ENCODE measurements at places on chromosomes 11 and 22.

DNA sequence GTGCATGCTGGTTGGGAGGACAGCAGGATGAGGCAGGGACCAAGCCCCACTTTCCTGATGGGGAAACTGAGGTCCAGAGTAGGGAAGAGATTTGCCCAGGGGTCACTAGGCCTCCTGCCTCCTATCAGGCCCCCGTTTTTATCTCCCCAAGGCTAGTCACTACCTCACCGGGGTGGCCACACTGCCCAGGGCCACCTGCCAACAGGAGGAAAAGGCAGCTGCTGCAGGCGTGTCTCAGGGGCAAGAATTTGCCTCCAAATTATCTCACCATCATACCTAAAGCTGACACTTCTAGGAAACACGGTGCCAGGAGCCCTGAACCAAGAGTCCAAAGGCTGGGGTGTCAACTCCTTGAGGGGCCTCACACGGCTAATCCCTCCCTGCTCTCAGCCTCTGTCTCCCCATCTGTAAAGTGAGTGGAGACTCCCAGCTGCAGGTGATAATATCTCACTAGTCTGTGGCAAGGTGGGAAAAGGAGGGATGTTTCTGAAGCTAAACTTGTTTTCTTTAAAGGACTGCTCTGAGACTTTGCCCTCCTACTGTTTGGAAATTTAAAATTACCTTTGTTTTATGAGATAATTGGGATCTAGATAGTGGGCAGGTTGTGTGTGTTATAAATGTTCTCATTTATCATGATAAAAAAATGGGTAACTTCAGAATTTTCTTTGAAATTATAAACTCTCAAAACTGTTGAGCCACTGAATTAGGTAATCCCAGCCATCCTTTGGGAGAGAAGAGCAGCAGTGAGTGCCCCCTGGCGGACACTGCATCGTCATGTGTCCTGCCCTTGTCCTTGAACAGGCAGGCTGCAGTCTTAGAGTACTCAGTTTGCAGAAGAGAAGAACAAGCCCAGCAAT, 60.0 kb downstream of the MYO7A start:
- peak; percentile 62 for DNase-seq

- no peak for DNase-seq
Measured at GRCh38 chr22:36879775-36880174, 19.0 kb downstream of the NCF4 start.

- DNase-seq, result no peak
Measured at GRCh38 chr22:31983911-31984656, 39.7 kb downstream of the YWHAH start.

DNA sequence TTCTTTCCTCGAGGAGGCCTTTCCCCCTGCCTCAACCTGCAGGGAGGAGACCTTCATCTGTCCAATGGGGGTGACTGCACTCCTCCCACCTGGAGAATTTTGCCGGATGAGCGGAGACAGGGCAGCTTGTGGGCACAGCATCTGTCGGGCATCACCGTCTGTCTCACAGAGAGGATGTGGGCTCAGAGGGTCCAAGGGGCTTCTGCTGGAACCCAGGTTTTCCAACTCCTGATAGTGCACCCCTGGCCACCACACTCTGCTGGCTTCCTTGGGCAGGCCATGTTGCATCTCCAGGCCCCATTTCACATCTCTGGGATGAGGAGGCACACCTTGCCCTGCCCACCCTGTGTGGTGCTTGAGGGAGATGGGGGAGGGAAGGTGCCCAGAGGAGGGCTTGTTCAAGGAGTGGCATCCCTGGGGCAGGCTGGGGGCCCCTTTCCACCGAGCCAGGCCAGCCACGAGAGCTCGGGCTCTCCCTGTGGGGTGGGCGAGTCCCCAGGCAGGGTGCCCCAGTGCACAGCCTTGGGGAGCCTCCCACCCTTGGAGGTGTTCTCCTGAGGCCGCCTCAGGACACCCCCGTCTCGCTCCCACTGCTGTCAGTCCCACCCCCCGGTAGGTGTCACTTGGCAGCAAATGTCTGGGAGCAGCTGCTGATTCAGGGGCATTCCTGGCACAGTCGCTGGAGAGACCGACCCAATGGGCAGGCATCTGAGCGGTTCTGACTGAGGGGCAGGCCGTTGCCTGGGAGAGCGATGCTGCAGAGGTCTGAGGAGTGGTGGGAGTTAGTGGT, 84.2 kb downstream of the MORC2 start:
- DNase-seq, result no peak

GRCh38 chr11:96486890-96487611, 97.2 kb downstream of the JRKL start:
- no peak for DNase-seq

- no peak for DNase-seq
Measured at GRCh38 chr11:16759857-16760508, 21.5 kb downstream of the C11orf58 start.

GRCh38 chr11:132734217-132734616, 798.1 kb downstream of the OPCML start:
- no peak for DNase-seq

All from CD4-positive, alpha-beta T cell treated with Interleukin-2 at 100 ng/mL for 4 hours (primary cell).